ENCODE measurements at places on chromosomes 7 and 10.
A peak's percentile ranks its signal among the peaks of the same experiment; 100 is the strongest.

DNA sequence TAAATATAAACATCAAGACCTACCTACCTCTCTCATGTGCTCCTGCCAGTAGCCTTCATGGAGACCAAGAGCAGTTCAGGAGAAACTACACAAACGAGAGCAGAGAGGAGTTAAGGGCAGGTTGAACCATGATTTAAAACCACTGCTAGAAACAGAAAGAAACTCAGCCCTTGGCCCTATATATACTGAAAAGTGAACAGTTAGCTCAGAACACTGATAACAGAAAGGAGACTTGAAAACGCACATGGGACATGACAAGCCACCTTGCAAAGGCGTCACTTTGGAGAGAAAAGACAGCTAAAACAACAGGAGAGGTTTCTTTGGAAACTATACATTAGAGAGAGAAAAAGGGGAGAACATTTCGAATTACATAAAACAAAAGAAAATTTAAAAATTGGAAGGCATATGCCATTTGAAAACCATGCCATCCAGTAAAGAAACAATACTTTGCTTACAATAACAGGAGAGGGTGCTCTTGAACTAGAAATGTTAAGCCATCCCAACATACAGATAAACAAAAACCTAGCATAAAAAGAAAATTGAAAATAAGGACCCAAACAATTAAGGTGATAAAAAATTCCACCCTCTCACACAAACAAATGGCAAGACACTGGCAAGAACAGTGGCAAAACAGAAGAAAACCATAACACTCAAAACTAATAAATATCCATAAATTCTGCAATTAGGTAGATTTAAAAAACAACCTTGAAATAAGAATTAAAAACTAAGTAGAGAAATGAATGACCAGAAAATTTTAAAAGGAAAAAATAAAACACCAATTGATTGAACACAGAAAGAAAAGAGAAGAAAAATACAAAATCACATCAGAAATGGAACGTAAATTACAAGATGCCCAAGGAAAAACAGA lies 232.7 kb downstream of the IMMP2L start:
- no peak for DNase-seq

DNA sequence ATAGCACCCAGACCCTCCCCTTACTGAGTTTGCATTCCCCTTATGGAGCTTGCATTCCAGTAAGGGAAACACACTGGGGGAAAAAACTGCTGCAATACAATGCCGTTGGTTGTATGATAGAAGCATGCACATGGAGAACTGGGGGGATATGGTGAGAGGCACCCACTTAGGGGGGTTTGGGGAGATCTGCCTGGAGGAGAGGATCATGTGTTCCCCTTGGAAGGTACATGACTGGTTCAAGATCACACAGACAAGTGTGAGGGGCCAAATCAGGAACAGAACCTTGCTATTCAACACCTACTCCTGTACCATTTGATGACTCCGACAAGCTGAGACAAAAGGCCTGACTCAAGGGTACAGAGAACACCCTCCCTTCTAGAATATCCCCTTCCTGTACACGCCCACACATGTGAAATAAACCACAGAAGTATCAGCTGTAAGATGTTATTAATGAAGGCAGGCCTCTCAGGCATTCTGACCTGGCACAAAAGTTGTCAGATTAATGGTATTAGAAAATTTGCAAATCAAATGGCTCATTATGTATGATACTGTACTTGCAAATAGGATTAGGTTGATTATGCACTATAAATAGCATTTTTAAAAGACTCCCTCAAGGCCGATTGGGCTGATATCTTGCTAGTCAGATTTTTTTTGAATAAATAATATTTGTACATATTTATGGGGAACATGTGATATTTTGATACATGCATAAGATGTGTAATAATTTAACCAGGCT lies 122.2 kb downstream of the NPY start:
- no peak for DNase-seq

- DNase-seq, result no peak
These were observed 7.0 kb upstream of the MMP21 start for GRCh38 chr10:125782616-125783015.

- no peak for DNase-seq
These were observed 1206.1 kb upstream of the CELF2 start for GRCh38 chr10:9811601-9812000.

DNA sequence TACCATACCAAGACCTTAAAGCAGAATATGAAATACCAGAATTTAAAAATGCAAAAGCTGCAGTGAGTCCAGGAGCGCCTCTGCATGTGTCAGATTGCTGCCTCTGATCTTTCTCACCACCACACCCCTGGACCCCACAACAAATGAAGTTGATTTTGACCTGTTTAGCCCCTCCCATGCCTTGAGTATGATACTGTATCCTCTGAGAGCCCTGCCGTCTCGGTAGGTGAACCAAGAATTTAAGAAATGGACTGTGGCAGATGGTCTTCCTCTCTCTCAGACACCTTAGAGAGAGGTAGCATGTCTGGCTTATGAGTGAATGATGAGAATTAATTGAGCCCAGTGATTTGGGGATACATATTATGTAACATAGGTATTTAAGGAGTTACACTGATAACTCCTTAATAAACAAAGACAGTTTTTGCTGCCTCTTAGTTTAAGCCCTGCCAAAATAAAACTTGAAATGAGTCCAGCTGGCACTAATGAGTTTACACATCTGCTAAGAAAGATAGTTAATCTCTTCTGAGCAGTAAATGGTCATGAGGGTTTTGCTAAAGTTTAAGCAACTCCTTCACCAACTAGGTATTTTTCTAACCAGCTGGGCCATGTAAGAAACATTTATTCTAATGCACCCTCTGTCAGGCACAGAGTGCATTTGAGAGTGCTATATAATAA lies 4.5 kb upstream of the TFPI2 start:
- no peak for DNase-seq

- peak; percentile 63 for DNase-seq
These were observed 19.0 kb upstream of the ANKRD2 start for GRCh38 chr10:97553575-97554031.

DNA sequence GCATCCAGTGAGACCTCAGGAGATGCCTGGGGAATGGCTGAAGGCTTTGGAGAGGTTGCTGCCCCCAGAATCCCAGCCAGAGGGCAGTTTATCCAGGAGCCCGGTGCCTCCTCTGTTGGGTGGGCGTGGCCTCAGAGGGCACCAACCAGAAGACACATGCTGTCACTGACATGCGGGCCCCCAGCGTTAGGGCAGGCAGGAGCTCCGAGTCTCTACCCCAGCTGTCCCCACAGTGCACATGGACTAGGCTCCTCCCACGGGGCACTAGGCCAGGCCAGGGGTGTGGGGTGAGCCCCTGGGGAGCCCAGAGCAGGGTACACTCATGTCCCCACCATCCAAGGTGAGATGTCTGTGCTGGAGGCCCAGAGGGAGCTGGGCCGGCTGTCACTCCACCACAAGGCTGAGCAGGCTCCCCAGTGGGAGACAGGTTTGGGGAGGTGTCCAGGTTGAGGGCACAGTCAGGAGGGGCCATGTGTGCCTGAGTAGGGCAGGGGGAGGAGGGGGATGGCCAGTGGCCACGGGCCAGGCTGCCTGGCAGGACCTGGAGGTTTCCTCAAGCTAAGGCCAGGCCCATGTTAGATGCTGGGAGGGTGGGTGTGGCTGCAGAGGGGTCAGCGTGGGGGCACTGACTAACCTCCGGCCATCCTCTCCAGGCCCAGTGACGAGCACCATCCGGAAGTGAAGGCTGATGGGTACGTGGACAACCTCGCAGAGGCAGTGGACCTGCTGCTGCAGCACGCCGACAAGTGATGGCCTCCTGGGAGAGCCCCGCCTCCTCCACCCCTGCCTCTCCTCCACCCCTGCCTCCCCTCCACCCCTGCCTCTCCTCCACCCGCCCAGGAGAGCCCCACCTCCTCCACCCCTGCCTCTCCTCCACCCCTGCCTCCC lies 131.3 kb downstream of the FAM53B start:
- DNase-seq, result no peak

- DNase-seq, result no peak
These were observed 97.1 kb downstream of the TFEC start for GRCh38 chr7:115933471-115933870.

DNA sequence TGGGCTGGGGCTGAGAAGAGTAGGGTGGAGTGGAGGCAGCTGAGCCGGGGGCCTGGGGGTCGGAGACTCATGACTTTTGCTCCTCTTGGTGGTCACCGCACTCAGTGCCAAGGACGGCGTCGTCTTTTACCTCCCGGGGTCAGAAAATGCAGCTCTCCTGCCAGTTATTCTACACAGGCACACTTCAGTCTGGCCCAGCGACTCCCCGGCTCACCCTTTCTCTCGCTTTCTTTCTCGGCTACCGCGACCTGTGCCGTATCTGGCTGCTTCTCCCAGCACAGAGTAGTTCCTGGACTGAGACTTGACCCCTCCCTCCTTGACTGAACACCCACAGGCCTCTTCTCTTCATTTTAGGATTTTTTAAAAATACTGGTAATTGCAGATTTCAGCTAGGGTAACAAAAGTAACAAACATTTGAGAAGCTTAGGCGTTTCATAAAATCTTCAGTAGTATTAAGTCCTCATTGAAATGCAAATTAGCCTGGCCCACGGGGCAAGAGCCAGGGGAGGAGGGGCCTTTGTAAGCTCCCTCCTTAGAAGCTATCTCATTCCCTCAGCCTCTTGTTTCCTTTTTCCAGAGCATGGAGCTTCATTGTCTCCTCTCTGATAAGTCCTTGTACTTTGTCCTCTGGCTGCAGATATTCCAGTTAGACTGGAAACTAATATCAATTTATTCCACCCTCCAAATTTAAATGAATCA lies 1.1 kb upstream of the PRLHR start:
- DNase-seq, result no peak

DNA sequence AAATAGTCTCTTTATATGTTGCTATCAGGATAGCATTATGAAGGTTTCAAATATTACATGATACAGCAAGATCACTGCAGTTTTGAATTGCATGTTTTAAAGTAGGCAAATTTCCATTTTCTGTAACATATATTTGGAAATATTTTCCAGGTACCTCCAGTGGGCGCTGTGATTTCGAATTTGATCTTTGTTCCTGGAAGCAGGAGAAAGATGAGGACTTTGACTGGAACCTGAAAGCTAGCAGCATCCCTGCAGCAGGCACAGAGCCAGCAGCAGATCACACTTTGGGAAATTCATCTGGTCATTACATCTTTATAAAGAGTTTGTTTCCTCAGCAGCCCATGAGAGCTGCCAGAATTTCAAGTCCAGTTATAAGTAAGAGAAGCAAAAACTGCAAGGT lies 299.0 kb downstream of the MALRD1 start:
- no peak for DNase-seq

GRCh38 chr10:128137877-128138276 lies 11.7 kb upstream of the MKI67 start:
- no peak for DNase-seq

DNA sequence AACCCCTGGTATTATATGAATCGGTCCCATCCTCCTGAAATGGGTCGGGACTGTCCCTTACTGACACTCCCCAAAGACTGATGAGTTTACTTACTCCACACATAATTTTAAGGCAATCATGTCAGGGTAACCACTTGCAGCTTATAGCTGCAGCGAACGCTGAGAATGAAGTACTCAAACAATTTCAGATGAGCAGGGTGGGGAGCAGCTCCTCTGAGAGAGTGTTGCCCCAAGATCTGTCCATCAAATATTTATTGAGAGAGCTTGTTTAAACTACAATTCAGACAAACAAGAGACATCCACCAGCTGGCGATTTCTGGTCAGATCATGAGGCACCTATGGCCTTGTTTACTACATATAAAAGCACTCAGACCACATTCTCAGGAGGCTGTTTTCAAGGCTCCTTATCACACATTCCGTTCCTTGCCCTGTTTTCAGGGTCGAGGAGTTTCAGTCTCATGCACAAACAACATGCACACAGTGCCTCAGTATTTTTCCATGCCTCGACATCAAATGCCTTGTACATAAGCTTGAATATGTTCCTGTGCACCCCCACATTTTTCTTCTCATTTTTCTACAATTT lies 80.1 kb downstream of the THSD7A start:
- no peak for DNase-seq

DNA sequence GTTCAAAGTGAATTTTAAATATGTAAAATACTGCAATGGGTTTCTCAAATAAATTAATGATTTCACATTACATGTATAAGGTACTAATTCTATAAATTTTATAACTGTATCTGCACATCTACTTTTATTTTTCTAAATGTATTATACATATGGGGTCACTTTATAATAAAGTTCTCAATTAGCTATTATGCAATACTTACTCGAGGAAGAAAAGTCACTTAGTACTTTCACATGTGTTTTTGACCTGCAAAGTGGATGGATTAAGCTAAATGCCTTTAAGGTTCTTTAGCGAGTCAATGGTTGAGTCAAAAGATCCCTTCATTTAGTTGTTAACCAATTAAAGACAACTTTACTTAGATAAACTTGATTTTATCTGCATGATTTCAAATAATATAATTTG lies 437.8 kb downstream of the ANKRD7 start:
- no peak for DNase-seq

DNA sequence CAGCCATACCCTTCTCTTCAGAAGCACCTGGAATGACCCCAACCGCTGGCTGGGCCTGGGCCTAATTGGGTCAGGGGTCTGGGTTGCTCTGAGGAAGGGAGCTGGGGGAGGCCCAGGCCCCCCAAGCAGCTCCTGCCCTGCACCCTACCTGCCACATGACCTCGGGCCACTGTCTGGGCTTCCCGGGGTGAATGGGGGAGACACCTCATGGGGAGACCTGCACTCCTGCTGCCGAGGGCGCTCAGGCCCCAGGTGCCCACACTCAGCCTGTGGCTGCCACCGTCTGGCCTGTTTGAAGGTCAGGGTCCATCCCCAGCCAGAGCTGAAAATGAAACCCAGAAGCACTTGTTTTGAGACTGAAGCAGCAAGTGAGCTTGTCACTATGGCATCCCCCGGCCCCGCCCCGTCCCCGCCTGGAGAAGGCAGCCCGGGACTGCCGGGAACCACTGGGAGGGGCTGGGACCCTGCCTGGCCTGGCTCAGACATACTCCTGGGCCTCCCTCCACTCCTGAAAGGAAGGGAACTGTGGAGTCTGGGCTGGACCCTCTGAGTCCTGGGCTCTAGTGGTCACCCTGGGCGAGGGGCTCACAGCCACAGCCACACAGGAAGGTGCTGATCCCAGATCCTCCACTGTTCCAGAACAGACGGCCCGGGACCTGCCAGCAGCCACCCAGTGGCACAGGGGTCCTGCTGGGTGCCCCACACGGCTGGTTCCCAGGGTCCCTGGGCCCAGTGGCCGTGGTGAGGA lies 7.4 kb upstream of the MICALL2 start:
- DNase-seq, result peak; percentile 41

DNA sequence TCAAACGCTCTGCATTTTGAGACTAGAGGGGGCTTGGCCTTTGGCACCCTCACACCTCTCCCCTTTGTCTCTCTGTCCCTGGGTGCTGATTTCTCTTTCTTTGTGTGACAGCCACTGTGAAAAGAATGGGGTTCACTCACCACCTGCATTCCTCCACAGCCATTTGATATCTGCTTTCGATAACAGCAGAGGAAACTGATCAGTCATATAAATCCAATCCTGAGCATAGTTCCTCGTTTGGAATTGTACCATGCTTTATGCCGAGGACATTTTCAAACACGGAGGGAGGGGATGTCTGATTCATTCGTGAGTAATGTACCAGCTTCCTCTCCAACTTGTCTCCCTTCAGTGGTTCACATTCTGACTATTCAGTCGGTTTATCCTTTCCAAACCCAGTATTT lies 15.8 kb downstream of the MET start:
- no peak for DNase-seq
